ENCODE measurements at places on chromosomes 13 and 19. TPM values are rescaled to one million over a fixed set of nuclear protein-coding genes. Genes with fewer than 3 reads are reported as not detected.

CRX gene
- not detected for total RNA-seq

IFNL1 gene
- total RNA-seq: 1.2 TPM

FDX2 gene
- total RNA-seq: 12.2 TPM

POSTN gene
- not detected for total RNA-seq

SPRED3 gene
- total RNA-seq: 5.5 TPM

SIGLEC9 gene
- 1.3 TPM for total RNA-seq

NFILZ gene
- not detected for total RNA-seq

GRK1 gene
- total RNA-seq: not detected

PSG4 gene
- total RNA-seq: not detected

ZNF554 gene
- 2.0 TPM for total RNA-seq

C19orf85 gene
- not detected for total RNA-seq

IQCN gene
- 0.39 TPM for total RNA-seq

NCAN gene
- total RNA-seq: 0.07 TPM

COL5A3 gene
- 2.8 TPM for total RNA-seq

KASH5 gene
- total RNA-seq: 2.3 TPM

EPSTI1 gene
- total RNA-seq: 21.1 TPM

COPE gene
- total RNA-seq: 217 TPM

RFPL4AL1 gene
- total RNA-seq: not detected

ICAM5 gene
- total RNA-seq: 1.1 TPM

HSPB6 gene
- 0.53 TPM for total RNA-seq

SHISA7 gene
- not detected for total RNA-seq

NOTCH3 gene
- not detected for total RNA-seq

SMIM17 gene
- total RNA-seq: not detected

GYS1 gene
- 47.6 TPM for total RNA-seq

LONP1 gene
- 178 TPM for total RNA-seq

RAB4B gene
- total RNA-seq: 41.7 TPM

ZNF701 gene
- 19.9 TPM for total RNA-seq

FCAR gene
- not detected for total RNA-seq

KCNJ14 gene
- 1.2 TPM for total RNA-seq

BRCA2 gene
- total RNA-seq: 22.1 TPM

FCER2 gene
- total RNA-seq: 3.5 TPM

ATP1A3 gene
- total RNA-seq: 0.64 TPM

DUXA gene
- total RNA-seq: not detected

DMKN gene
- 2.1 TPM for total RNA-seq

ERICH4 gene
- not detected for total RNA-seq

CALR3 gene
- not detected for total RNA-seq

ZIC5 gene
- not detected for total RNA-seq

ZNF90 gene
- total RNA-seq: 13.8 TPM

CCNE1 gene
- total RNA-seq: 29.3 TPM

SYCN gene
- total RNA-seq: not detected

GNG7 gene
- 0.88 TPM for total RNA-seq

LGALS14 gene
- total RNA-seq: 1.6 TPM

PRR22 gene
- 2.2 TPM for total RNA-seq

MAP4K1 gene
- 205 TPM for total RNA-seq

SBK3 gene
- not detected for total RNA-seq

FGF22 gene
- total RNA-seq: not detected

TLE2 gene
- total RNA-seq: 9.9 TPM

CYP4F11 gene
- total RNA-seq: not detected

CACNG7 gene
- total RNA-seq: not detected

CACNA1A gene
- total RNA-seq: 0.74 TPM

ZNF177 gene
- 0.46 TPM for total RNA-seq

EMC10 gene
- total RNA-seq: 37.5 TPM

HIF3A gene
- not detected for total RNA-seq

MAST3 gene
- total RNA-seq: 23.8 TPM

TNFRSF19 gene
- total RNA-seq: not detected
